ENCODE measurements at places on chromosomes 3 and 15. TPM values are rescaled to one million over a fixed set of nuclear protein-coding genes. Genes with fewer than 3 reads are reported as not detected.

Gene PCYT1A
- 82.5 TPM for total RNA-seq

Gene HESX1
- 1.2 TPM for total RNA-seq

Gene FAM227B
- total RNA-seq = 7.1 TPM

Gene SATB1
- 22.1 TPM for total RNA-seq

Gene XIRP1
- 0.10 TPM for total RNA-seq

Gene DUOXA1
- 1.9 TPM for total RNA-seq

Gene BLM
- total RNA-seq = 2.0 TPM

Gene EBLN2
- 0.30 TPM for total RNA-seq

Gene DPPA2
- total RNA-seq = not detected

Gene ACKR2
- total RNA-seq = 2.6 TPM

Gene PLA2G4D
- total RNA-seq = not detected

Gene ARRDC4
- 61.9 TPM for total RNA-seq

Gene WDR93
- total RNA-seq = 0.34 TPM

Gene VWA5B2
- total RNA-seq = 65.9 TPM

Gene FAM174B
- total RNA-seq = 5.2 TPM

Gene THSD4
- 29.5 TPM for total RNA-seq

Gene PIK3CB
- 19.3 TPM for total RNA-seq

Gene SLC12A8
- 1.3 TPM for total RNA-seq

Gene ARHGEF26
- total RNA-seq = 4.1 TPM

Gene ZNF619
- total RNA-seq = 11.0 TPM

Gene SLC28A1
- total RNA-seq = 0.19 TPM

Gene MYL3
- 3.4 TPM for total RNA-seq

Gene ARL14
- not detected for total RNA-seq

Gene ECE2
- total RNA-seq = not detected

Gene LSMEM2
- 0.11 TPM for total RNA-seq

Gene SERPINI2
- not detected for total RNA-seq

Gene EIF2B5
- total RNA-seq = 44.2 TPM

Gene GTF2E1
- total RNA-seq = 25.0 TPM
